ENCODE measurements at places on chromosomes 4 and X.

DNA sequence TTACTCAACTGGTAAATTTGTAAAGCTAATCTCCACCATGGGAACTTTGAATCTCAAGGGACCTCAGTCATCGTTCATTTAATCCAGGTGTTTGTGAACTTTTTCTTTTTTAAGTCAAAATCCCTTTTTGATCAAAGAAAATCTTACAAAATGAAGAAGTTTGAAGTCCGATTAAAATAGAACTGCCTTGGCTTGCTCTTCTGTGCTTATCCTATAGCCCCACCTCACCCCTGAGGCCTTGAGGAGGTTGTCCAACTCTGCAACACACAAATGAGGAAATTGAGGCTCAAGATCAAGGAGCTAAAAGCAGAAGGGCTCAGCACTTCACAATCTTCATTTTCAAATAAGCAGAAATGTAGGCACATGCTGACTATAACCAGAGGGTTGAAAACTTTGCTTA lies 240.3 kb upstream of the SFRP2 start:
- DNase-seq: no peak

- DNase-seq: no peak
These were observed 95.8 kb upstream of the TET2 start for GRCh38 chr4:105050896-105051295.

GRCh38 chr4:31687717-31688342 lies 967.7 kb downstream of the PCDH7 start:
- no peak for DNase-seq

DNA sequence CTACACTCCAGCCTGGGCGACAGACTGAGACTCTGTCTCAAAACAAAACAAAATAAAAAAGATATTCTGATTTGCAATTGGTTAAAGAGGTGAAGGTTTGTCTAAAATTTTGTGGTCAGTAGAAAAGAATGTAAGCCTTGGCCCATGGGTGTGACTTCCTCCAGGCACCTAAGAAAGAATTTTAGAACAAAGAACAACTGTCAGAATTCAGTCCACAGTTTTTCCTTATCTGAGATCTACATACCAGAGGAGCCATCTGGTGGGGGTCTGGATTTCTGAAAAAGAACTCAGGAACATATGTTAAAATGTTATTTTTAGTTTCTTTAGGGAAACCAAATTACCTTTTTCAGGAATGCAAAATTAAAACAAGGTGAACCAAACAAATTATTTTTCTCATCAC lies 434.1 kb downstream of the ANKRD50 start:
- DNase-seq: no peak

GRCh38 chr4:91298156-91298700 lies 1005.5 kb upstream of the GRID2 start:
- DNase-seq: no peak

- DNase-seq: no peak
These were observed 293.5 kb upstream of the FSTL5 start for GRCh38 chr4:162457071-162457865.

DNA sequence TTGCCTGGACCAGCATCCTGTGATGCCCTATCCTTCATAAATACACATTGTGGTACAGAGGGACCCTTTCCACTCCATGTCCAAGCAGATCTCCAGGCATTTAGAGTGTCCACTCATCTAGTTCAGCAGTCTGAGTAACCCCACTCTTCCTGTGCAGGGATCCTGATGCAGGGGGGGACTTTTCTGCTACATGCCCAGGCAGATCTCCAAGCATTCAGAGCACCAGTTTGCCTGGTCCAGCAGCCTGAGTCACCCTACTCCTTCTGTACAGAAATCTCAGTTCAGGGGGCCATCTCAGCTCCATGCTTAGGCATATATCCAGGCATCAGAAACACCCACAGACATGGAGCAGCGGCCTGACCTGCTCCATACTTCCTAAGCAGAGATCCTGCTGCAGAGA lies 1089.8 kb downstream of the FAT4 start:
- no peak for DNase-seq

DNA sequence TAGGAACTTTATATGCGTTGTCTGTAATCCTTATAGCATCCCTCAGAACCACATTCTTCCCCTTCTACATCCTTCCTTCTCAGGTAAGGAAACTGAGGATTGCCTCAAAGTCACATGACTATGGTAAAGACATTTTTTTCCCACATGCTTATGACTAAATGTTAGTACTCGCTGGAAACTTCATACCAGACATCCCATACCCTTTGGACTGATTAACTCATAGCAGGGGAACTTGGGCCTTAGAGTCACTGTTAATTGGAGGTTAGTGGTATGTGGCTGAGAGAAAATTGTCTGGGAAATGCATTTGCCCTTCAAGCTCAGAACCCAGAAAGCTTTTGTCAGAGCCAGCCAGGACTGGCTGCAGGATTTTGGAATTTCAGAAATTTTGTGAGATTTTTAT lies 155.0 kb downstream of the RELL1 start:
- no peak for DNase-seq

GRCh38 chr4:134544303-134544770 lies 342.7 kb upstream of the PABPC4L start:
- no peak for DNase-seq

GRCh38 chr4:37023504-37023903 lies 221.0 kb upstream of the NWD2 start:
- DNase-seq: no peak

Data from neuronal stem cell (in vitro differentiated cells).